Calu3 (cell line): ENCODE measurements at places on chromosomes 6 and 20. TPM values are rescaled to one million over a fixed set of nuclear protein-coding genes. Genes with fewer than 3 reads are reported as not detected.

The DSP gene
- total RNA-seq = 46.4 and 57.7 TPM in 2 replicates

The KCNG1 gene
- 3.9 and 6.8 TPM in 2 replicates for total RNA-seq

The AIG1 gene
- 46.3 and 57.2 TPM in 2 replicates for total RNA-seq

The TP53TG5 gene
- total RNA-seq = 0.52 and 0.88 TPM in 2 replicates

The RNF144B gene
- total RNA-seq = 7.4 and 12.1 TPM in 2 replicates

The PRDM1 gene
- 0.40 and 1.1 TPM in 2 replicates for total RNA-seq

The VWA7 gene
- total RNA-seq = 22.1 and 37.6 TPM in 2 replicates

The SRMS gene
- not detected in 2 replicates for total RNA-seq

The RTEL1 gene
- total RNA-seq = 39.1 and 39.8 TPM in 2 replicates

The ABCC10 gene
- 53.0 and 60.4 TPM in 2 replicates for total RNA-seq

The RBPJL gene
- total RNA-seq = not detected in 2 replicates

The PM20D2 gene
- 26.6 and 33.2 TPM in 2 replicates for total RNA-seq

The ATRN gene
- 23.9 and 28.3 TPM in 2 replicates for total RNA-seq

The TRIM15 gene
- total RNA-seq = 11.8 and 13.5 TPM in 2 replicates

The TFB1M gene
- total RNA-seq = 24.9 and 27.4 TPM in 2 replicates

The SPATS1 gene
- not detected in 2 replicates for total RNA-seq

The TM9SF4 gene
- 95.3 and 104 TPM in 2 replicates for total RNA-seq

The SYNE1 gene
- 28.1 and 41.1 TPM in 2 replicates for total RNA-seq

The SYNDIG1 gene
- total RNA-seq = not detected in 2 replicates

The MYO6 gene
- total RNA-seq = 122 and 153 TPM in 2 replicates

The C6orf58 gene
- 0.31 and 0.64 TPM in 2 replicates for total RNA-seq

The SNHG17 gene
- total RNA-seq = 111 and 114 TPM in 2 replicates

The GPR63 gene
- 1.3 and 2.7 TPM in 2 replicates for total RNA-seq

The ABHD16B gene
- total RNA-seq = 0.24 TPM in 1 of 2 replicates, not detected in the other

The SLC12A5 gene
- 2.1 and 2.2 TPM in 2 replicates for total RNA-seq

The SLC35D3 gene
- total RNA-seq = not detected in 2 replicates

The ZKSCAN4 gene
- 6.1 and 6.7 TPM in 2 replicates for total RNA-seq

The TP53RK gene
- 19.2 and 21.0 TPM in 2 replicates for total RNA-seq

The EDN1 gene
- 24.7 and 40.6 TPM in 2 replicates for total RNA-seq

The B3GAT2 gene
- 0.09 and 0.10 TPM in 2 replicates for total RNA-seq

The PPP1R14C gene
- 2.7 and 3.6 TPM in 2 replicates for total RNA-seq

The FANCE gene
- 10.4 and 10.9 TPM in 2 replicates for total RNA-seq

The MAS1 gene
- total RNA-seq = not detected in 2 replicates

The TAGAP gene
- total RNA-seq = 0.17 and 0.64 TPM in 2 replicates

The RPP21 gene
- total RNA-seq = 53.3 and 64.2 TPM in 2 replicates

The NTSR1 gene
- total RNA-seq = not detected in 2 replicates

The C20orf144 gene
- 0.45 and 0.76 TPM in 2 replicates for total RNA-seq

The ELOVL2 gene
- 0.20 and 0.47 TPM in 2 replicates for total RNA-seq
